Activated naive CD4-positive, alpha-beta T cell treated with anti-CD3 and anti-CD28 coated beads for 36 hours (primary cell): ENCODE measurements at places on chromosomes 11 and 22.

DNA sequence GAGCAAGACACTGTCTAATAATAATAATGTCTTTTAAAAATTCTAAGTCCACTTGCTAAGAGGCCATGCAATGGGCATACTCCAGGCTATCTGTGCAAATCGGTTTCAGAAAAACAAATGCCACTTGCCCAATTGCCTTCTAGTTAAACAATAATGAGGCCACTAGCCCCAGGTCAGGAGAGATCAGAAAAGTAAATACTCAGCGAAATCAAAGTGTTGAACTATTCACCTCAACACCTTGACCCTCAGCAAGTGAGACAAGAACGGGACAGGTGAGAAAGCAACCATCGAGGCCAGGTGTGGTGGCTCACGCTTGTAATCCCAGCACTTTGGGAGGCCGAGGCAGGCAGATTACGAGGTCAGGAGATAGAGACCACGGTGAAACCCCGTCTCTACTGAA is 72.3 kb upstream of the SYN3 start:
- DNase-seq, result no peak

- DNase-seq, result no peak
Measured at GRCh38 chr11:1796413-1797011, 32.8 kb upstream of the CTSD start.

- no peak for DNase-seq
Measured at GRCh38 chr22:48920776-48921241, 906.9 kb downstream of the BRD1 start.

DNA sequence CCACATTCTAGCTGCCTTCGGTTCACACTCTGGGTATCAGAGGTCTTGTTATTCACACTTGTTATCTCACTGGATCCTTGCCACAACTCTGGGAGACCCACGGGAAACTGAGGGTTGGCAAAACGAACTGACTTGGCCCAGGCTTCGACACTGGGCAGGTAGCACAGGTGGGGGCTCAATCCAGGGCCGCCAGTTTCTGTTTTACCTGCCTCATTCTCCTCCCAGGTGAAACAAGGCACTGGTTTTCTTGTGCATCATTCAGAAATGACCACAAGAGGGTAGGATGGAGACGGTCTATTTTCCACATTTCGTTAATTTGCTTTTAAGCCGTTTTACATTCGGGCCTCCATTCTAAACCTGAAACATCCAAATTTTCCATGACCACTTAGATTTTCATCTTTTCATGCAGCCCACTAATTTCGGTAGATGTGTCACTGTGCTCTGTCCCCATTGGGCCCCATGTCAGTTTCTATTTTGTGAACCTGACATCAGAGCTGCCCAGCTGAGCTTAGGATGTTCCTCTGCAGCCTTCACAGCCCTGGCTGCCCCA is 108.1 kb downstream of the KIAA1671 start:
- DNase-seq, result peak; percentile 83

GRCh38 chr11:73265853-73266645 is 6.1 kb upstream of the P2RY6 start:
- DNase-seq, result no peak
